ENCODE measurements at places on chromosomes 3 and 15. TPM values are rescaled to one million over a fixed set of nuclear protein-coding genes. Genes with fewer than 3 reads are reported as not detected.

XRN1 gene
- total RNA-seq, result 88.8 TPM

GRCh38 chr3:18767756-18768303 is 342.7 kb upstream of the SATB1 start:
- no peaks in the 10 kb centered on the region for H3K27me3 ChIP-seq
- H3K4me1 ChIP-seq, result peaks cover 20% of the 10 kb centered on the region
- no peak overlapping the region for H3K27ac ChIP-seq
- peaks cover 10% of the 10 kb centered on the region for H3K36me3 ChIP-seq

PEX5L gene
- not detected for total RNA-seq

DNA sequence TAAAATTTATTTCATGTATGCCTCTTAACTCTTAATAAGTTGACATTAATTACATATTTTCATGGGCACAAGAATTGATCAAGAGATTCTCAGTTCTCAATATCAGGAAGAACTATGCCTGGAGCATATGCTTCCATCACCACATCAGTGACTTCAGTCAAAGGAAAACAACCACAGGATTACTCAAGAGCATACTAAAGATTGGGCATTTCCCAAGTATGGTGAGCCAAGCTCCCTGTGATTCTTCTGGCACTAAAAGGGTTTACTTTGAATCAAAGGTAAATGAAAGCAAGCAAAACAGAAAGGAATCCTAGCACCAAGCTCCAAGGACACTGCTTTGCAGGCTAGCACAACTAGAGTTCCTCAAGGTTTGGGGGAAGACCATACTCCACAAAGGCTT is 44.6 kb downstream of the FMN1 start:
- H3K4me3 ChIP-seq, result no peak overlapping the region
- H3K27me3 ChIP-seq, result peaks cover 16% of the 10 kb centered on the region
- DNase-seq, result no peak
- peaks cover 24% of the 10 kb centered on the region for H3K4me1 ChIP-seq

DNA sequence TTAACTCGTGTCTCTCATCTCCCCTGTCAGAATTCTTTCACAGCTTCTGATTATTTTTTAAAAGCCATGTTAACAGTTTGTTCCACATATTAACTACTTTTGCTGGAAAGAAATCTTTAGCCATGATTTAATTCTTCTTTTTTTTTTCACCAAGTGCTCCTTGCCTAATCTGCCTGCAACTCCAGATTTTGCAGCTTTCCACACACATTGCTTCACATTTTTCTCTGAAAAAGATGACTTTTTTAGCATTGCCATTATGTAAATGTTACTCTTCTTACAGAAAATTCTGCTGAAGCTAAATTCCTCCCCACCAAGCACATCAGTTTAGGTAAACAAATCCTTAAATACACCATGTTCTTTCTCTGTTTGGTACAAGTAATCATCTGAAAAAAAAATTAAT is 23.4 kb upstream of the PPARG start:
- no peak overlapping the region for H3K4me3 ChIP-seq
- no peak for DNase-seq
- H3K27me3 ChIP-seq, result peaks cover 15% of the 10 kb centered on the region
- no peaks in the 10 kb centered on the region for H3K36me3 ChIP-seq
- H3K27ac ChIP-seq, result no peak overlapping the region

AGTR1 gene
- not detected for total RNA-seq

GRCh38 chr3:13217253-13217652 is 144.0 kb upstream of the IQSEC1 start:
- no peak for DNase-seq
- no peaks in the 10 kb centered on the region for H3K4me1 ChIP-seq
- H3K27me3 ChIP-seq, result peaks cover 9% of the 10 kb centered on the region

DNA sequence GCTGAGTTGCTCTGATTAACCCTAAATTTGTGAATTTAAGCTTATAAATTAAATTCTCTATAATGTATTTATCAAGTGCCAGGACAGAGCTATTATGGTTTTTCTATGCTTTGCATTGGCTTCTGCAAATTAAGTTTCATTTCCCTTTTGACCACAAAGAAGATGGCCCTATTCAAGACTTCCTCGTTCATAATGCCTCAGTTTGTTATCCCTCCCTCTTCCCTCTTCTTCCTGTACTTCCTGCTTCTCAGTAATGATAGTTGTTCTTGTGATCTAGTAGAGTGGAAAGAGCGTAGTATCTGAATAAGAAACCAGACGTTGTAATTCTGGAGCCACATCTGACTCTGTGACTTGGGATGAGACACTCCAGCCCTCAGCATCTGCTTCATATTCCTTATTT is 118.7 kb downstream of the CACNA1D start:
- DNase-seq, result no peak
- no peaks in the 10 kb centered on the region for H3K36me3 ChIP-seq
- H3K4me3 ChIP-seq, result no peak overlapping the region
- H3K27me3 ChIP-seq, result peaks cover 22% of the 10 kb centered on the region
- peaks cover 2% of the 10 kb centered on the region for H3K4me1 ChIP-seq

DNA sequence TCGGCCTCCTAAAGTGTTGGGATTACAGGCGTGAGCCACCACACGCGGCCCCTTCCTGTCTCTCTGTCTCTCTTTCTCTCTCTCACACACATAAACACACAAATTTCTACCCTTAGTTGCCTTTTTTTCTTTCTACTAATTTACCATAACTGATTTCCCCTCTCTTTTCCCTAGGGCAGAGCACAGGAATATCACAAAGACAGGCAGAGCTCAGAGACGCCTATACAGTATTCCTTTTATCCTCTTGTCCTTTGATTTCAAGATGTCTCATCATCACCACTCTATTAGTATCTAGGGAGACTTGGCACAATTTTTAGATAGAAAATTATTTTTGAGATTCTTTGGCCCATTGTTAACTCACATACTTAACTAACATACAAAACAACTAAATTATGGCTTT is 25.8 kb upstream of the ST3GAL6 start:
- H3K4me3 ChIP-seq, result no peak overlapping the region
- H3K27me3 ChIP-seq, result peaks cover 58% of the 10 kb centered on the region

CCDC191 gene
- 2.7 TPM for total RNA-seq

GRCh38 chr15:36208868-36209582 is 370.4 kb upstream of the CDIN1 start:
- H3K4me1 ChIP-seq, result no peaks in the 10 kb centered on the region
- H3K27ac ChIP-seq, result no peak overlapping the region
- DNase-seq, result no peak
- H3K4me3 ChIP-seq, result no peak overlapping the region
- no peaks in the 10 kb centered on the region for H3K36me3 ChIP-seq

DNA sequence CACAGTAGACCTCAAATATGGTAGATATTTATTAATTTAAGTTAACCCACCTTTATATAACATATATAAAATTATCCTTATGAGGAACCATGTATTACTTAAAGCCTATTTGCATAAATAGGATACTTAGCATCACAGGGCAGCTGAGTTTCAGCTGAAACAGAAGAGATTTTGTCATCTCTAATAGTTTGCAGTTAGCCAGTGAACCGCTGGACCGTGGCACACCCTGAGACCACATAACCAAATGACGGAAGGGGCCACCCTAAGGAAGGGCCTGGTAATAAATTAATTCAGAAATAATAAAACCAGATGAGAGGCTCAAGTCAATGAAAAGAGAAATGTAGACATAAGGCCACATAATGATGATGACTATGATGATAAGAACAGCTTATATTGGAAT is 107.7 kb downstream of the MYO5A start:
- no peak for DNase-seq
- no peak overlapping the region for H3K4me3 ChIP-seq
- no peaks in the 10 kb centered on the region for H3K27me3 ChIP-seq
- peaks cover 12% of the 10 kb centered on the region for H3K4me1 ChIP-seq
- no peak overlapping the region for H3K27ac ChIP-seq

SCN5A gene
- total RNA-seq, result 0.28 TPM

DNA sequence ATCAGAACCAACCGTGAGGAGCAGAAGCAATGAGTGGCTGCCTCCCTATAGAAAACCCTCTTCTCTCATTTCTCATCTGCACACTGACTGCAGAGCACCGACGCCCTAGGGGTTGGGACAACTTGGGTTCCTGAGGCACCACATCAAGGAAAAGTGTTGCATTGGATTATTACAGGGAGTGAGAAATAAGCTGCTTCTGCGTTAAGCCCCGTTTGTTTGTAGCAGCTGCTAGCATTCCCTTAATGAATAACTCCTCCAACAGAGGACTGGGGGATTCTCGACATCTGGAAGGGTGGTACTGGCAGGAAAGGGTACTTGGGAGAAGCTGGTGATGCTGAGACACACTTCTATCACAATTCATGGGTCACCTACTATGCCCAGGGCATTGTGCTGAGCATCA is 25.3 kb upstream of the AGBL1 start:
- H3K4me1 ChIP-seq, result no peaks in the 10 kb centered on the region
- no peak for DNase-seq
- no peak overlapping the region for H3K27ac ChIP-seq

DNA sequence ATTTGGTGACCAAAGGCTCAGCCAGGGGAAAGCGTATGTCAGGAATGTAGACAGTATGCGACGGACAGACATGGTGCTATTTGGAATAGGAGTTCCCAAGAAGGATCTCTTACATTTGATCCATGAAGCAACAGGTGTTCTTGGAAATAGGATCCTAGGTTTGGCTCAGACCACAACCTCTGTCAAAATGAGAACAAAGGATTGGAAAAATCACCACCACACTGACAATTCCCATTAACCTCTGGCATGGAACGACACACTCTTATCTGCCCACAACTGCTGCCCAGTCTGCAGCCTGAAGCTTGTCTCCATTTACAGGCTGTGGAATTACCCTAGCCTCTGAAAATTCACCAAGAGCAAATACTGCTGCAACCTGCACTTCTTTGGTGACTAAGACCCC is 33.6 kb upstream of the LRRN1 start:
- no peak for DNase-seq
- H3K27me3 ChIP-seq, result no peaks in the 10 kb centered on the region

DNA sequence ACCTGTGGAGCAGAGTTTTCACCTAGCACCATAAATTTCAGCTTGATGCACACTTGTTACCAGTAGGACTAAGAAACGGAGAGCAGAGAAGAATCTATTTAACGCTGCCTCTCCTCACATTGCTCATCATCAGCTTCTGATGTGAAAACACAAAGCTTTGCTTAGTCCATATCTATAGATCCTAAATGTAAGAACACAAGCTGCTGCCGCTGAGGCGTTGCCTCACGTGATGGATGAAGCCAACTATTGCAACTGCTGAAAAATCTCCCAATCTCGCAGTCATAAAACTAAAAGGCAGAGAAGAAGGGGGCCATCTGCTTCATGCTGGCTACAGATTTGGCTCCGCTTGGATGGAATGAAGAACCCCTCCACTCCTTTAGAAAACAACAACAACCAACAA is 42.7 kb downstream of the CADPS start:
- no peak overlapping the region for H3K27ac ChIP-seq
- no peak overlapping the region for H3K4me3 ChIP-seq
- H3K36me3 ChIP-seq, result no peaks in the 10 kb centered on the region

GRCh38 chr15:101641894-101642293 is 10.3 kb downstream of the TM2D3 start:
- H3K36me3 ChIP-seq, result peaks cover 15% of the 10 kb centered on the region
- no peaks in the 10 kb centered on the region for H3K27me3 ChIP-seq
- DNase-seq, result no peak
- H3K4me3 ChIP-seq, result no peak overlapping the region

GOLGA8A gene
- 307 TPM for total RNA-seq

- no peak overlapping the region for H3K27ac ChIP-seq
- no peaks in the 10 kb centered on the region for H3K4me1 ChIP-seq
- H3K36me3 ChIP-seq, result no peaks in the 10 kb centered on the region
- no peaks in the 10 kb centered on the region for H3K27me3 ChIP-seq
- H3K4me3 ChIP-seq, result no peak overlapping the region
Measured at GRCh38 chr3:104805508-104805907, 561.2 kb upstream of the ALCAM start.

DNA sequence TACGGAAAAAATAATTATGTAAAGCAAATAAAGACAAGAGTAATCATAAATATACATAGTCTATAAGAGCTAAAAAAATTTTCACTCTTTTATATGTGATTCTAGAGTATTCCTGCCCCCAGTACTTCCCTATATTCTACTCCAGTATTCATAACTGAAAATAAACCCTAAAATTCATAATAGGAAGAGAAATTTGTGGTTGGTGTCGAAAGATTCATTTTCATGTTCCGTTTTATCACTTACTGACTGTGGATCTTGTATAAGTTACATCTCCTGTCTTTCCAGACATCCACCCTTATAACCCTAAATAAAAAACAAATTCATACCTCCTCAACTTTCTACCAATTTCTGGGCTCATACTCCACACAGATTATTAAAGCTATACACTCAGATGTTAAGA is 16.0 kb upstream of the MBNL1 start:
- H3K36me3 ChIP-seq, result peaks cover 36% of the 10 kb centered on the region
- H3K4me1 ChIP-seq, result peaks cover 55% of the 10 kb centered on the region
- H3K4me3 ChIP-seq, result peak overlapping the region; percentile 5
- peak overlapping the region; percentile 4 for H3K27ac ChIP-seq
- H3K27me3 ChIP-seq, result no peaks in the 10 kb centered on the region

DNA sequence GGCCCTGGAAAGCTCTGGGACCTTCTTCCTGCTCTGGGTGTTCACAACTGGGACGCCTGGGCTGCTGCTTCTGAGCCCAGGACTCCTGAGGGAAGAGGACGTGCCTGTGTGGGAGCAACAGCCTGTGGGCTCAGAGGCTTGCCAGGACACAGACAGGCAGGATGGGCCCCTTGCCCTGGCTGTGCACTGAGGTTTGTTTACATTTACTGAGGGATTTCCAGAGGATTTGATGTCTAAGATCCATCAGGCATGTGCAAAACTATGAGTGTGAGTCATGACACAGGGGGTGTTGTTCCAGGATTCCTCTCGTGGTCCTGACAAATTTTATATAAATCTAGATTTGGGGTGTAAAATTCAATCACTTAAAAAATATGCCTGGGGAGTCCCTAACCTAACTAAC is 10.6 kb downstream of the CCR9 start:
- H3K36me3 ChIP-seq, result no peaks in the 10 kb centered on the region
- DNase-seq, result no peak
- H3K4me1 ChIP-seq, result peaks cover 11% of the 10 kb centered on the region
- peaks cover 26% of the 10 kb centered on the region for H3K27me3 ChIP-seq
- H3K4me3 ChIP-seq, result no peak overlapping the region

DNA sequence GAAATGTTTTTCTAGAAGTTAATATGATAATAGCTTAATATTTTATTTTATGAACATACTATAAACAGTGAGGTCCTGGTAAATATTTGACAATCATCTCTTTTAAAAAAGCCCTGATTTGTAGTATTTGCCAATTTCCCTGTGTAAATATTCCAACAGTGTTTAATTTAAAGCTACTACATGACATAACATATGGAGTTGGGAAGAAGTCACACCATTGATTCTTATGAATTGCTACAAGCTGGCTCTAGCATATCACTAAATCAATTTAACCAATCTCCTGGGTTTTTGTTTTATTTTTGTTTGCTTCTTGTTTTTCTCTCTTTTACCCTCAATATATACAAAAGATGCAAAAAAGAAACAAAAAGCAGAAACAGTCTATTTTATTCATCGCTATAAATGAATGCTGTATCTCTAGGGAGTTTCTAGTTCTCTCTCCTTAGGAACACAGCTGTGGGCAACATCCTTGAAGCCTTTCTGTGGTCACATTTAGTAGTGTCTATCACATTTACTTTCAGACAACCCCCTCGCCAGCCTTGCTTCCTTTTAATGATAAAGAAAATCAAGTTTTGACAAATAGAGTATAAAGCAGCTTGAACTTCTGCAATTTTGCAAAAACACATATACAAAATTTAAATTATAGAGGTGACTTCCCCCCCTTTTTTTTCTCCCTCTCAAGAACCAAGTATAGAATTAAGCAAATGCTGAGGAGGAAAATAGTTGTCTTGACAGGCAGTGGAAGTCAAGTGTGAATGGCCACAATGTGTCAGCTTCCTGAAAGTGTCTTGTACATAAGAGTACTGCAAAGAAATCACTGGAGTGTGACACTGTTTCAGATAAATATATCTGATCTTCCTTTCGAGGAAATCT is 21.4 kb downstream of the CCR1 start:
- H3K4me1 ChIP-seq, result peaks cover 39% of the 10 kb centered on the region
- H3K27ac ChIP-seq, result peak overlapping the region; percentile 73
- peaks cover 12% of the 10 kb centered on the region for H3K36me3 ChIP-seq
- H3K27me3 ChIP-seq, result peaks cover 5% of the 10 kb centered on the region
